Smooth muscle cell of trachea (primary cell): ENCODE measurements at places on chromosomes 16 and 17. TPM values are rescaled to one million over a fixed set of nuclear protein-coding genes. Genes with fewer than 3 reads are reported as not detected.

The ACE gene
- total RNA-seq, result 7.9 and 20.5 TPM in 2 replicates

The SLC5A11 gene
- not detected in 2 replicates for total RNA-seq

The CES5A gene
- not detected in 2 replicates for total RNA-seq

The GJC1 gene
- 10.4 and 25.9 TPM in 2 replicates for total RNA-seq

The TAT gene
- not detected in 2 replicates for total RNA-seq

The ZNF778 gene
- total RNA-seq, result 6.8 and 9.3 TPM in 2 replicates

The KRTAP1-1 gene
- not detected in 2 replicates for total RNA-seq

The KRTAP3-2 gene
- not detected in 2 replicates for total RNA-seq

The MT1F gene
- total RNA-seq, result 0.17 TPM in 1 of 2 replicates, not detected in the other
